GM12865 (cell line): ENCODE measurements at places on chromosomes 1 and 21.

- no peak for DNase-seq
These were observed 42.9 kb downstream of the ERG start for GRCh38 chr21:38455403-38455802.

- peak; percentile 56 for DNase-seq
These were observed 40.2 kb upstream of the VWA5B1 start for GRCh38 chr1:20250340-20250989.

GRCh38 chr1:172916116-172916515 lies 134.6 kb downstream of the TNFSF18 start:
- no peak for DNase-seq

GRCh38 chr1:230031131-230031530 lies 35.9 kb upstream of the GALNT2 start:
- DNase-seq, result no peak

- peak; percentile 86 for DNase-seq
These were observed 20.9 kb upstream of the VPS13D start for GRCh38 chr1:12208764-12209494.

DNA sequence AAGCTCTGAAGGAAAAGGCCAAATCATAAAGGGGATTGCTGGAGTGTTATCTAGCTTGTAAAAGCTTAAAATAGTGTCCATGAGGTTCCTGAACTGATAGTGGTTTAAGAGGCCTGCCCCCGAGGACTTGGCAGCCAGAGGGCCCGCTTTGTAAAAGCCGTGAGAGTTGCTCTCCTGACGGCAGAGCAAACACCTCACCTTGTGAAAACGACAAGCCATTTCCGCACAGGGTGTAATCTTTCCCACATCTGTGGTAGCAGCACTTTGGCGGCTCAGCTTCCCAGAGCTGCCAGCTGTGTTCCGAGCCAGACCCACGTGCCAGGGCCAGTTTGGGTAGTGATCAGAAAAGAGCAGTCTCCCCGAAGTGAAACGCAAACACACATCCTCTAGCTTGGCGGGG lies 37.0 kb downstream of the SERBP1 start:
- no peak for DNase-seq

DNA sequence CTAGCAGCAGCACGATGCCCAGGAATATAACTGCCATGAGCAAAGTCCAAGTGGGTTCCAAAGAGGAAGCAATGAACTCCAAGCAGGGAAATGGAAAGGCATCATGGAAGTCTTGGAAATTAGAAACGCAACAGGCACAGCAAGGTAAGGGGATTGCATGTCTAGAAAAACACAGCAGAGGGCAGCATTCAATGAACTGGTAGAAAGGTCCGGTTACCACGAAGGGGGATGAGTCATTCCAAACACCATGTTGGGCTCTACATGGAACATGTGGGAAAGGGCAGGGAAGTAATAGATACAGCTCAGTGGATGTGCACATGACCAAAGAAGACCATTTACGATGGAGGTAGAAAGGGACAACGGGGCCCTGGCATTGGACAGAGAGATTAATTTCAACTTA lies 36.4 kb downstream of the RXRG start:
- DNase-seq, result peak; percentile 36

DNA sequence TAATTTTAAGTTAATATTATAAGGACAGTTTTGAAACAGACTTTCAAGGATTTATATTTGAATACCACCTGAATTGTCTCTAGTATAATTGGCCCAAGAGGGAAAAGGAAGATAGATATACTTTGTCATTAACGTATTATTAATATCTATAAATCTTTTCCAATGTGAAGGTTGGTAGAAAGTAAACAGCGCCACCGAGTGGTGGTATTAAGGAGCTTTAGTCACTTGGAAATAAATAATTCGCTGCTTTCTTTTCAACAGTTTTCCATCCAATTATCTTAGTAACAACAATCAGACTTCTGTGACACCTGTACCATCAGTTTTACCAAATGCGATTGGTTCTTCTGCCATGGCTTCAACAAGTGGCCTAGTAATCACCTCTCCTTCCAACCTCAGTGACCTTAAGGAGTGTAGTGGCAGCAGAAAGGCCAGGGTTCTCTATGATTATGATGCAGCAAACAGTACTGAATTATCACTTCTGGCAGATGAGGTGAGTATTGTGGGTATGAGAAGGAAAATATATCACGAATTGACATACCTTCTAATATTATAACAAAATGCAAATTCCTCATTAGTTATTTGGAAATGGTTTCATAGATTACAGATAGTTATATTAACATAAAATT lies 37.7 kb downstream of the SH3GLB1 start:
- peak; percentile 48 for DNase-seq

- DNase-seq, result no peak
These were observed 132.3 kb downstream of the URB2 start for GRCh38 chr1:229758101-229759036.

GRCh38 chr1:47219001-47219400 lies 13.0 kb downstream of the TAL1 start:
- DNase-seq, result no peak
